ENCODE measurements at places on chromosomes 1 and 21.

DNA sequence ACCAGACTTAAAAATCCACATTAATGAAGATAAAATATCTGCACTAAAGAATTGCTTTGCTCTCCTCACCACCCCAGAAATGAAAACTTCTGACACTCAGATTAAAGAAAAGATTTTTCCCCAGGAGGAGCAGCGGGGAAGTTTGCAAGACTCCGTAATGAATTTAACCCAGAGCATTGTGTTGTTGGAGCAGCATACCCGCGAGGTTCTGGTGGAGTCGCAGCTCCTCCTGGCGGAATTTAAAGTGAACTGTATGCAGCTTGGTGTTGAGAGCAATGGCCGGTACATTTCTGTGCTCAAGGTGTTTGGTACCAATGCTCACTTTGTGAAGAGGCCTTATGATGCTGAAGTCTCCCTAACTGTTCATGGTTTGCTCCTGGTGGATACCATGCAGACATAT, 46.4 kb downstream of the VPS13D start:
- DNase-seq = peak; percentile 16

DNA sequence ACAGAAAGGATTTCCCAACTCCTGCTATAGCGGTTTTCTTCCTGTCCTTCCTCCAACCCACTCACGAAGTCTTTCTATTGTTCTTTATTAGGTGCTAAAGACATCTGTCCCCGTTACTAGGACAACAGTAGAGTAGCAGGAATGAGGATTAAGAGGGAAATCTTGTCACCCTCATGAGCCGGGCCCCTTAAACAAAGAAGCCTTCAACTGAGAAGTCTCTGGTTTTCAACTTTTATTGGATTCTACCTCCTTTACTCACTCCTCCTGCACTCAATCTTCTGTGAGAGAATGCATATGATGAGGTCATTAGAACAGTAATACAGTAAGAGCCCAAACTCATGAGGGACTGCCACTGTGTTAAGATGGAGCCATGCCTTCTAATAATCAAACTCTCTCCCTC, 206.3 kb downstream of the OMA1 start:
- no peak for DNase-seq

- DNase-seq = no peak
These were observed 853.9 kb downstream of the KCNT2 start for GRCh38 chr1:195754303-195754702.

DNA sequence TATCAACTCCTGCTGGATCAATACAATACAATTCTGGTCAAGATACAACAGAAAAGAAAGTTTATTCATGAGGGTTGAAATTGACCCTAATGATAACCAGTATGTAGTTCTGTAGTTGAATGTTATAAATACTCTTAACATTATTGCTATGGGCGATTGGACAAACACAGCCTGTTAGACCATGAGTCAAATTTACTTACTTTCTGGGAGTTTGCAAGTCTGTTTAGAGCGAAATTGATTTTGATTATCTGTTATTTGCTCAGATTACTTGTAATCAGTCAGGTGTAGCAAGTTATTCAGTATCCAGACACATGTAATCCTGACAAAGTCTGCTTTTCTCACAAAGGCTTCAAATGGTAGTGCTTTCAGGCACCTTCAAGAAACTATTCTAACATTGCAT, 216.6 kb upstream of the B3GALT2 start:
- DNase-seq = no peak

DNA sequence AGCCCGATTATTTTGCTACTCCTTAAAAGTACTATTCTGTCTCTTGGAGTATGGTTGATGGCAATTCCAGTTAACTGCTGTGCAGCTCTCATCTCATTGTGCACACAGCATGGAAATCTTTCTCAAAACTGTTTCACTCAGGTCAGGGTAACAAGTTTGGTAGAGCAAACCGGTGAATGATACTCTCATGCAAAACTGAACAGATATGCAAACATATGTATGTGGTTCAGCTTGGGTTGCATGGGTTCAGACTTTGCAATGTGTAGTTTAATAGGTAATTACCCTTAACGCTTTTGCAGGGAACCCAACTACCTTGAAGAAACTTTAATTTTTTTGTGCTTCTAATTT, 2.2 kb downstream of the GADD45A start:
- DNase-seq = no peak

DNA sequence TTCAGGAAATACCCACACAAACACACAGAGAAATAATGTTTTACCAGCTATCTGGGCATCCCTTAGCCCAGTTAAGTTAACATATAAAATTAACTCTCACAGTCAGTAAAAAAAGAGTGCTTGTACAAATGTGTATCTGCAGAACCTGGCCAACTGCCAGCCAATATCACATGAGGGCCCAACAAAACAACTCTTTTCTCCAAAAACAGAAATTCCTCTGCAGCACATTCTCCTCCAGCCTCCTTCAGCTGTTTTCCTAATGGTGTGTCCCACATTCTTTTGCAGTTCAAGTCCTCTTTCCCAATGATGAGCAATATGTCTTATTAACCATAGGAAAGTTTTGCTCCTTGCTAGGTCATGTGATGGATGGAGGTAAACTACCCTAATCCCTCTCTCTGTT, 75.5 kb downstream of the LRRC7 start:
- DNase-seq = no peak

- DNase-seq = no peak
These were observed 2.4 kb downstream of the DTL start for GRCh38 chr1:212037900-212038299.

DNA sequence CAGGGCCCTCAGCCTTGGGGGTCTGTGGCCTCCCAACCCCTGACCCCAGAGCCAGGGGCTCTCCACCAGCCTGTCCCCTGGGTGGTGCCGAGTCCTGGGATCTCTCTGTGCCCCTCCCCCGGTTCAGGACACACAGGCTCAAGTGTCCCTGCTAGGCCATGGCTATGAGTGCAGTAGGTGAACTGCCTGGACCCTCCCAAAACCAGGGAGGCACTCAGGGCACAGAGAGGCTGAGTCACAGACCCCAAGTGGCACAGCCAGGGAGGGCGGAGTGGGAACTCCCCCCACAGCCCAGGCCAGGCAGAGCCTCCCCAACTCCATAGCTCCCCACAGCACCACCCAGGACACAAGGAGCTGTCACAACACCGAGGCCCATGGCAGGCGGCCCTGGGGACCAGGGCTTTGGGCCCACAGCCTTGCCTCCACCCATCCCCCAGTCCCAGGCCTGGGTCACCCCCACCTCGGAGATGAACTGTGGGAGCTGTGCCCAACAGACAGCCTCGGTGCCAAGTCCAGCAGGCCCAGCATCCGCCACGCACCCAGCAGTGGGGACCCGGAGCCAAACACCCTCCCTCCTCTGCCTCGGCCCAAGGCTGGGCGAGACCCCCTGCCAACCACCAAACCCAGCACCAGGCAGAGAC, 3.2 kb downstream of the DVL1 start:
- DNase-seq = no peak

GRCh38 chr1:14756589-14757285, 158.3 kb downstream of the KAZN start:
- DNase-seq = no peak

- no peak for DNase-seq
These were observed 73.4 kb downstream of the UCK2 start for GRCh38 chr1:165900576-165901380.

DNA sequence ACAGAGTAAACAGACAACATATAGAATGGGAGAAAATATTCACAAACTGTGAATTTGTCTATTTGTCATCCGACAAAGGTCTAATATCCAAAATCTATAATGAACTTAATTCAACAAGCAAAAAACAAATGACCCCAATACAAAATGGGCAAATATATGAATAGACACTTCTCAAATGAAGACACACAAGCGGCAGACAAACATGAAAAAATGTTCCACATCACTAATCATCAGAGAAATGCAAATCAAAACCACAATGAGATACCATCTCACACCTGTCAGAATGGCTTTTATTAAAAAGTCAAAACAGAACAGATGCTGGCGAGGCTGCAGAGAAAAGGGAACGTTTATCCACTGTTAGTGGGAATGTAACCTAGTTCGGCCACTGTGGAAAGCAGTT, 72.7 kb downstream of the SMYD3 start:
- no peak for DNase-seq

GRCh38 chr1:25786887-25787759, 12.9 kb upstream of the SELENON start:
- no peak for DNase-seq

DNA sequence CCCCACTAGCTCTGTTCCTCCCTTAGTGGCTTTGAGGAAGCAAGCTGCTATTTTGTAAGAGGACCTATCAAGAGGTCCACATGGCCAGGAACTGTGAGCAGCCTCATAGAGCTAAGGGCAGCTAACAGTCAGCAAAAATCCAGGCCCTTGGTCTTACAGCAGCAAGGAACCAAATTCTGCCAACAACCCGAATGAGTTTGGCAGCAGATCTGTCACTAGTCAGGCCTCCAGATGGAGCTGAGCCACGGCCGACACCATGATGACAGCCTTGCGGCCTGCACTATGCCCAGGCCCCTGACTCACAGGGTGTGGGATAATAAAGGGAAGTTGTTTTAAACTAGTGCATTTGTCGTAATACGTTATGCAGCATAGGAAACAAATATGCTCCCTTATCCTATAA, 28.0 kb upstream of the H3-3A start:
- peak; percentile 72 for DNase-seq

DNA sequence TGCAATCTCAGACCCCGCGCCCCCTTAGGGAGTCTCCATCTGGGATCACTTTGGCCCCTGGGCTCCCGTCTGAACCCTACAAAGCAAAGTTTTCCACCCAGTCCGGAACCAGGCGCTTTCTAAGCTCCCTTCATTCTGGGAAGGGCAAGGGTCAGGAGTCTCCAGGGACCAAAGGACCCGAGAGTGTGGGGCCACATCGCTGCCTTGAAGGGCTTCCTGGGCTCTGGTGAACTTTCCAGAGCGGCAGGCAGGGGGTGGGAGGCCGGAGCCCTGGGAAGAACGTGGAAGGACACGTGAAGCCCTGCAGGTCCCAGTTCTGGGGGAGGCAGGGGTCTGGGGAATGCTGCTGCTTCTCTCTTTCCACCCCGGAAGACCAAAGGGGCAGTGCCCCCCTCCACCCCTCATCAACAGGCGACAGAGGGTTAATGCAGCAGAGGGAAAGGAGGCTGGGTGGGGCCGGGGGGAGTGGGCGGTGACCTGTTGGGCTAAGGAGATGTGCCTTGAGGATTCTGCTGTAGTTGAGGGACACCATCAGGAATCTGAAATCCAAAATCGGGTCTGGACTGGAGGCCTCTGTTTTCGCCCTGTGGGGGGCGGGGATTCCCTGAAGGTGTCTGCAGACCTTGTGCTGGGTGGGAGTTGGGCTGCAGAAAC, 734 bp downstream of the CDK18 start:
- no peak for DNase-seq

DNA sequence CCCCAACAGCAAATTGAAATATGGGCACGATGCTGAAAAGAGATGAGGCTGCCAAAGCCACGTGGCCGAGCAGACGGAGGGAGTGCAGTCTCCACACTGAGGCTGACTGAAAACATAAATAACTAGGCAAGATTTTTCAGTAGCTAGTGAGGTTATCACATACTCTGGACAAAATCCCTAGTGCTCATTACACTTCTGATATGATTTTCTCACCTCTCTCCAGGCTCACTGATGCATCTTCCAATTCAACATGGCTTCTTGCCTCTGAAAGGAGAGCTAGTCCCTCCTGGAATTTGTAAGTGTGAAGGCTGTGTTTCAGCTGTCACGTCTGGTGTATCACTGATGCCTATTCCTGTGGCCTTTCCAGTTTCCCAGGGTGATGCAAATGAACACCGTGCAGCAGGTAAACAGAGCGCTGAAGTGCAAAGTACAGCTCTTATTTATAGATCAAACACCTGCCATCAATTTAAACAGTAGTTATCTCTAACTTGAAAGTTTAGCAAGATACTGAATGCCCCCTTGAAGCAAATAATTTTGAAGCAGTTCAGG, 656.1 kb downstream of the KIF26B start:
- DNase-seq = no peak

DNA sequence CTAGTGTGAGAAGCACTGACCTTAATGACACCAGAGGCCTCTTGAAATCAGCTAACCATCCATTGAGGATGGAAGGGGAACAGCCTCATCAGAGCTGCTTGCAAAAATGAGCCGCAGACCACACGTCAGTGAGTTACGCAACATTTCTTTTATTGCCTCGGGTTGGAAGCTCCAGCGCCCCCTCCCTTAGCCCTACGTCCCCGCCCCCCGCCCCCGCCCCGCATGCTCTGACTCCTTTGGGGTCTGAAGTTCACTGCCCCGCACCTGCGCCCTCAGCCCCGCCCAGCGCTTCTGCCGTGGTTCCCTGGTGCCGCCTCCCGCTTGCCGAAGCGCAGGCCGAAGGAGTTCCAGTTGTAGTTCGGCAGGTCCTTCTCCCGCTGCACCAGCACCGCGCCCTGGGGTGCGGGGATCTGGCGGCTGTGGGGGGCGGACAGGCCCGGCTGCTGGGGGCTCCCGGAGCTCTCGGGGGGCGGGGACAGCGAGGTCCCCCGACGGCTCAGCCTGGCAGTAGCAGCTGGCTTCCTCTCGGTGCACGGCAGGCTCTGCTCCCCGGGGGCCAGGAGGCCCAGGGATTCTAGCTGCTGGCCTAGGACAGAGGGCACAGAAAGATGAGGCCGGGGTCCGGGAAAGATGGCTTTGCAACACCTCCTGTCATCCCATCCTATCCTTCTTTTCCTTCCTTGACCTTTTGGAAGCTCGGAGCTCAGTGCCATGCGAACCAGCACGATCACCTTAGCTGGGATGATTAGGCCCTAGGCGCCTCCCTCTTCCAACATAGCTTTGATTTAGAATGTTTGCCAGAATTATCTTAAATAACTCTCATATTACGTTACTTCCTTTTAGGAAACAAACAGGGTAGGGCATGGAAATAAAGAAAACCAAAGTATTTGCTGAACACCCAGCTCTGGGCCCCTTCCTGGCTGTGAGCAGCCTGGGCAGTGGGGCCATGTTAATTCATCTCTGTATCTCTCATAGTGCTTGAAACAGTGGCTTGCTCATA, 5.8 kb downstream of the KISS1 start:
- DNase-seq = no peak

- DNase-seq = no peak
These were observed 387.2 kb upstream of the VAMP3 start for GRCh38 chr1:7383671-7384520.

DNA sequence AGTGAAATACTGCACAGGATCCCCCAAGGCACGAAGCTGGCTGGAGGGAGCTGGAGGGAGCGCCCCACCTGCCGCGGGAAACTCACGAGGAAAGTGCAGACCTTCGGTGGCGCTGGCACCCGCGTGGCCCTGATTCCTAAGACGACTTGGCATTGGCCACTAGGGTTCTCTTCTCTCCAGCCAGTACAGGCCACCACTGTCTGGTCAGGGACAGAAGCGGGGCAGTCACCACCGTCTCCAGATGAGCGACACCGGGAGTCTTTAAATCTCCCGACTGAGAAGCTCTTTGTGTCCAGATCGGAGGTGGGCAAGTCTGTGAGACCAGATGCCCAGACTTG, 19.2 kb upstream of the CHIA start:
- DNase-seq = no peak

GRCh38 chr1:239606850-239607400, 220.6 kb downstream of the CHRM3 start:
- DNase-seq = no peak

- no peak for DNase-seq
These were observed 8.0 kb downstream of the ELOA start for GRCh38 chr1:23751050-23751814.

Data from fibroblast of skin of left quadriceps (primary cell).